ENCODE measurements at places on chromosomes 6 and 20. TPM values are rescaled to one million over a fixed set of nuclear protein-coding genes. Genes with fewer than 3 reads are reported as not detected.

The MUC22 gene
- total RNA-seq, result not detected

The PDSS2 gene
- 6.7 TPM for total RNA-seq

The OXT gene
- total RNA-seq, result not detected

The HLA-A gene
- 122 TPM for total RNA-seq

The PEDS1 gene
- 67.0 TPM for total RNA-seq

The VIP gene
- total RNA-seq, result not detected

The SLC52A3 gene
- 0.11 TPM for total RNA-seq

The CCR6 gene
- not detected for total RNA-seq

The PTCRA gene
- not detected for total RNA-seq

The CNR1 gene
- not detected for total RNA-seq

The OLIG3 gene
- not detected for total RNA-seq

The RIPPLY2 gene
- total RNA-seq, result not detected

The EYS gene
- not detected for total RNA-seq

The THBS2 gene
- 1.3 TPM for total RNA-seq

The F13A1 gene
- not detected for total RNA-seq

The ACTR5 gene
- 5.1 TPM for total RNA-seq

The TAGAP gene
- 0.39 TPM for total RNA-seq

The HAO1 gene
- not detected for total RNA-seq

The LY6G6D gene
- not detected for total RNA-seq

The NKX2-2 gene
- total RNA-seq, result not detected

The TSBP1 gene
- not detected for total RNA-seq

The ANKRD66 gene
- not detected for total RNA-seq

The CST2 gene
- total RNA-seq, result not detected

The ID4 gene
- total RNA-seq, result 16.1 TPM

The NKAPL gene
- total RNA-seq, result 2.7 TPM

The MEP1A gene
- not detected for total RNA-seq

The MYT1 gene
- not detected for total RNA-seq

The STMND1 gene
- total RNA-seq, result not detected

The GPSM3 gene
- total RNA-seq, result 0.79 TPM

The TFAP2D gene
- total RNA-seq, result not detected

The FHL5 gene
- not detected for total RNA-seq

The CST4 gene
- total RNA-seq, result not detected

The C20orf204 gene
- 2.0 TPM for total RNA-seq

The SRF gene
- total RNA-seq, result 11.8 TPM
